HFFc6 (cell line): ENCODE measurements at places on chromosomes 4 and X.

DNA sequence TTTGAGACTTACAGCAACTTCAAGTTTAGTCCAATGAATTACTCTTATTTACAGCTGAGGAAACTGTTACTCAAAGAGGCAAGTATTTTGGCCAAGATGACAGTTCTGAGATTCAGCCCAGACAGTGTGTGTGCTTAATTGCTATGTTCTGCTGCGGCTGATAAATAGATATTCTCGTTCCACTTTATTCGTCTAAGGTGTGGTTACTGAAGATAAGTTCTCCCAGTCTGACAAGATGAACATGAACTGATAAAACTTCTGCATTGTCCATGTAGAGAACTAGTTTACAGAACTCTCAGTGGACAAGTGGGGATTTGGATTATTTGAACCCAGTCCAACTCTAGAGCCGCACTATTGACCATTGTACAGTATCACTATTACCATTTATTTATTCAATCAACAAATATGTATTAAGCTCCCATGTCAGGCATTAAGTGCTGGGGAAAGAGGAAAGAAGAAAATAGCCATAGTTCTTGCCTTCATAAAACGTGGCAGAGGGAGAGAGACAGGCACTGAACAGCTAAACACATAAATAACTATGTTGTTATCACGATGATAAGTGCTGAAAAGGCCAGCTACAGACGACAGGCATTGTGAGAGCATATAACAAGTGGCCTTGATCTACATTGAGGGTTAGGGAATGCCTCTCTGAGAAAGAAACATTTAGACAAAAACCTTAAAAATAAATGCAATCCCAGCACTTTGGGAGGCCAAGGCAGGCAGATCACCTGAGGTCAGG lies 4.0 kb upstream of the DHX15 start:
- DNase-seq = no peak

GRCh38 chrX:119151051-119151380 lies 23.4 kb upstream of the KIAA1210 start:
- DNase-seq = no peak

DNA sequence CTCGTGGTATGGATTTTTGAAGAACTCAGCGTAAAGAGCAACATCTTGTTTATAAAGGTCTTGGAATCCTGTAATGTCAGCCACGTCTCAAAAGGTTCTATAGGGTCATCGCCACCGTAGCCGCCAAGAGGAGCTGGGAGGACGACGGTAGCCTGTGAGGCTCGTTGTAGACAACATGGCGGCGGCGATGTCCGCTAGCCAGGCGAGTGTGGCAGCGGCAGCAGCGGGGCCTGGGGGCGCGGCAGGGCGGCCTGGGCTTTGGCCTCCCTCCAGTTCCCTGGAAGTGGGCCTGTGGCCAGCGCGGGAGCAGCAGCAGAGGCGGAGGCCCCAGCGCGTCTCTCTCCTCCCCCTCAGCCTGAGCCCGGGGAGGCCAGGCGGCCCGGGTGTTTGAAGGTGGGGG lies 143.5 kb upstream of the PBDC1 start:
- no peak for DNase-seq

GRCh38 chrX:46573331-46573891 lies at the start of gene CHST7:
Gene CHST7, plus strand, starts transcription at chrX:46573765. Its CDS starts 167 bp downstream, at chrX:46573932.
- peak; percentile 35 for DNase-seq

DNA sequence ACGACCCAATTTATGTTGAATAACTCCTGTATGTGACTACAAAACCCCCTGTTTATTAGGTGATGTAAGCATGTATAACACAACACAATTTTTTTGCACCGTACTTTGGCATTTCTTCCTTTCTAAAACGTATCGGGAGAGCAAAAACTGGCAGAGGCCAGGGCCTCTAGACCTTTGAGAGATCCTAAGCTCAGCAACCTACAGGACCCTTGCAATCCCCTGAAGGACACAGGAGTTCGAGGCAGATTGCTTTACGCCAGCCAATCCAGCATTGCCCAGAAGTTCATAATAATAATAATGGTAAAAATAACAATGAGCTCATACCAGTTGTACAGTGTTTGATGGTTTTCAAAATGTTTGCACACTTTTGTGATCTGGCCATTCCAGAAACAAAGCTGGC lies 7.7 kb downstream of the NKX3-2 start:
- no peak for DNase-seq

- DNase-seq = no peak
Observed at GRCh38 chr4:17097362-17097761, 198.9 kb upstream of the LDB2 start.

- DNase-seq = no peak
Observed at GRCh38 chr4:184100297-184100885, 117.3 kb downstream of the ENPP6 start.

- no peak for DNase-seq
Observed at GRCh38 chr4:97396097-97396496, 747.2 kb downstream of the STPG2 start.

DNA sequence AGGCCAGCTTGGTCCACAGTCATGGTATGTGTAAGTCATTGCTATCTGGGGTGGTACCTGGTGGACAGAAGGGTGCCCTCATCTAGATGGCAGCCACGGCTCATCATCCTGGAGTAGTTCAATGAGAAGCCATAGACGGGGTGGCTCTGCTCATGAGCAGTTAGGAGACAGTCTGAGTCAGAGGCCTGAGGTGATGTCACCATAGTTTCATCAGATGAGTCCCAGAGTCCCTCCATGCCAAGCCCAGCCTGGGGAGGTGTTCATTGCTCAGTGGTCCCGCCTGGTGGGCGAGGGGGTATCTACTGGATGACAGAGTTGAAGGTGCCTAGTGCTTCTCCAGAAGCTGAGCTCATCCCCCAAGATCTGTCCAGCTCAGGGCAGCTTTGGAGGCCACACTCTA lies 49.8 kb downstream of the DLG3 start:
- DNase-seq = peak; percentile 7

GRCh38 chr4:42632653-42633382 lies 24.1 kb downstream of the ATP8A1 start:
- no peak for DNase-seq
